ENCODE measurements at places on chromosomes 3 and 15. TPM values are rescaled to one million over a fixed set of nuclear protein-coding genes. Genes with fewer than 3 reads are reported as not detected.

Gene CKMT1A
- 1.1 TPM for total RNA-seq

GRCh38 chr3:9602620-9603019, 46.7 kb upstream of the MTMR14 start:
- DNase-seq: no peak

Gene SH3GL3
- 2.0 TPM for total RNA-seq

DNA sequence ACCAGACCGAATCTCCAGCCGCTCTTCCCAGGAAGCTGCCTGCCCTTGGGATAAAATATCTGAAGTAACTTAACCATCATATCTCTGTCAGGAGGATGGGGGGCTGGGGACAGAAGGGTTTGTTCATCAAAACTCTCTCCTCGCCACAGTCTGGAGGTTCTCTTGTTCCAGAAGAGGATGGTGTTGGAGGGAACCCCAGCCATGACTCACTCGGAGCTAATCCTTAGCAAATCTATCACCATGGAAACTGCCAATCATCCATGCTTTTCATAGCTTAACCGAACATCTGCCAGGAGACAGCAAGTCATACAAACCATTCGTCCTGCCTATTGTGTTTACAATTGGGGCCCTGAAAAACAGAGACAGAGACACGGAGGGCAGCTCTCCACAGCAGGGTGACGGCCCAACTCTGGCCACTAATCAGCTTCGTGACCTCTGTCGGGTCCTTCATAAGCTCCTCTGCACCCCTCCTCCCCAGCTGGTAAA, 73.8 kb upstream of the HEG1 start:
- peak; percentile 96 for DNase-seq

DNA sequence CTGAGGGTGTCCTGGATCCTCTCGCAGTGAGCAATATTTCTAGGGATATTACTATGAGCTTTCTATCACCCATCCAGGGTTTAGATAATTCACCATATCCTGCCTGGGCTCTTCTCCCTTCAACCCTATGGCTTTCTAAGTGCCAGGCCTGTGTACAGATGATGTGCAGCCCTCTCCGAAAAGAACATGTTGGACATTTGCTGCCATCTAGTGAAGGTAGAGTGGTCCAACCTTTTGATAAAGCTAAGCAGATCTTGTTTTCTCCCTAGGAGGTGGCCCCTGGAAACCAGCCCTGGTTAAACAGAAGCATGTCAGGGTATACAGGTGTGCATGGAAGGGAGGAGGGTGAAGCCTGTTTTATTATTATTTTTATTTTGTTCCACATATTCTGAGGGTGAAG, 27.9 kb upstream of the SCN10A start:
- DNase-seq: peak; percentile 40

DNA sequence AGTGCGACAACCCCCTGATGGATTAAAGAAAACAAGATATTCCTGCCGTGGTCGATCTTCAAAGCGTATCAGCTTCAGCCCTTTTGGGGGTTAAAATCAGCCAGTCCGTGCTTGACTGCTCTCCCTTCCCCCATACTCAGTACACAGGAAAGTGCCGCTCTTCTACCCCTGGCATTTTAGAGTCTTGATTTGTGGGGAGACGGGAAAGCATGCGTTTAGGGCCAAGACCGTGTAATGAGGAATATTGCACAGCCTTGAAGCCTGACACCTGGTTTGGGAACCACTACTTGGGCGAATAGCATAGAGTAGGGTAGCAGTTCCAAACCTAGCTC, 540 bp upstream of the EDC3 start:
- DNase-seq: no peak

DNA sequence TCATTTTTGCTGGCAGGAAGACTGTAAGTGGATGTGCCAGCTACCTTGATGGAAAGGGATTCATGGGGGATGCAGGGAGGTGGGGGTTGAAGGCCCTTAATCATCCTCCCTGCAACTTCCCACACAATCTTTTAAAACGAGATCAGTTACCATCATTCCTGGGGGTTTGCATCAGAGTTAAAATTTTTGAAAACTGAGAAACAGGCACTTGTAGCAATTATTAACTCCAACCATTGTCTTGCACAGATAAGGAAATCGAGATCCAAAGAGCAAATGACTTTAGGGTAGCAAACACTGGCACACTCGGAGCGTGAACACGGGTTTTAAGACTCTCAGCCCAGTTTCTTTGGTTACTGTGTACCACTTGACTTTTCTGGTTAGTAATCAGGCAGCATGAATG, 41.9 kb downstream of the GPD1L start:
- no peak for DNase-seq

Gene FBXO40
- total RNA-seq: not detected

DNA sequence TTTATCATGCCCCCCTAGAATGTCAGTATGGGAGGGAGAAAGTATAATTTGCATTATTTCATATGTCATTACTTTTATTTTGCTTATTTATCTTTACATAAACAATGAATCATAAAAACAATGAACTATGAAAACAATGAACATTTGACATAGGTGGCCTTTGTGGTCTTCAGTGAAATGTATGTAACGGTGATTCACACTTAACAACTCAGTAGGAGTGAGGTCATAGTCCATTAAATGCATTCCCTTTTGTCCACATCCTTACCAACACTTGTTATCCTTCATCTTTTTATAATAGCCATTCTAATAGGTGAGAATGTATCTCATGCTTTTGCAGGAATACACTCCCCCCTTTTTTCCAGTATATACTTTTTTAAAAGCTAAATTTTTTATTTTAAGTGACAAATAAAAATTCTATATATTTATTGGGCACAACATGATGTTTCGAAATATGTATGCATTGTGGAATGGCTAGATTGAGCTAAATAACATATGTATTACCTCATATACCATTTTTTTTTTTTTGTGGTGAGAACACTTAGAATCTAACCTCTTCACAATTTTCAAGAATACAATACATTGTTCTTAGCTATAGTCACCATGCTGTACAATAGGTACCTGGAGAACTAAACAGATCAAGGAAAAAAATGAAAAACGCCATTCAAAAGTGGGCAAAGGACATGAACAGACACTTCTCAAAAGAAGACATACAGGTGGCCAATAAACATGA, 189.5 kb downstream of the WDR72 start:
- DNase-seq: no peak

- no peak for DNase-seq
Observed at GRCh38 chr3:33438881-33439545, 1.2 kb downstream of the UBP1 start.

DNA sequence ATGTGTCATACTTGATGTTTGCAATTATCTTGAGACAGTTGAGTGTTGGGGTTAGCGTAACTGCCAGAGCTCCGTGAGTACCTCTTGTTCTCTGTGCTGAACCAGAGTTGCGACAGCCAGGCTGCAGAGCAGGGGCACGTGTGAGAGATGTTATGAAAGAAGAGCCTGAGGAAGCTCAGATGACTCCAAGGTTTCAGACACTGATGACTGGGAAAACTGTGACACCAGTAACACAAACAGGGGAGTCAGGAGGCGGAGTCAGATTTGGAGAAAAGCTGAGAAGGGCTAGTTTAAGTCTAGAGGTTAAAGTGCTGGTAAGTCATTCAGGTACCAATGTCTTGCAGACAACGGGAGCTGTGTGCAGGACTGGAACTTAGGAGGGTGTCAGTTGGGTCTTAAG, 45.0 kb downstream of the BLM start:
- no peak for DNase-seq

GRCh38 chr3:13007251-13007941, 65.8 kb downstream of the IQSEC1 start:
- DNase-seq: no peak

DNA sequence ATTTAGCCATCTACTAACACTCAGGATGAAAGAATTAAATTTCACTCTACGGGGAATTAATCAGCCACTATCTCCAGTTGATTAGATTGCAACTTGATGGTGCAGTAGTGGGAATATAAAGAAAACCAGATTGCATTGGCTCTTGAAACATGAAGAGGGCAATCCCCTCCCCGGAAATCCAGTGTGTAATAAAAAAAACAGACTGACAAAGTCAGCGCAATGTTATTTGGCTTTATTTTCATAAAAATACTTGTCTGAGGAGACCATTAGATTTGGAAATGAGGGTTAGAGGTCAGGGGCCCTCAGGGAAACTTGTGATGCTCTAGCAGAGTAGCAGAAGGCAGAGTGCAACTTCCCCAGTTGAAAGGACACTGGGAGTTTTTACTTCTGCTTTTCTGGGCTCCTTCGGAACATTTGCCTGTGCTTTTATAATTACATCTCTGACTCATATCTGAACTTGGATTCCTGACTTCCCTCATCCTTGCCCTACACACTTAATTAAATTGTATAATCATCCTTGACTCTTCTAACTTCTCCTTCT, 326.8 kb downstream of the TUSC7 start:
- DNase-seq: peak; percentile 3

DNA sequence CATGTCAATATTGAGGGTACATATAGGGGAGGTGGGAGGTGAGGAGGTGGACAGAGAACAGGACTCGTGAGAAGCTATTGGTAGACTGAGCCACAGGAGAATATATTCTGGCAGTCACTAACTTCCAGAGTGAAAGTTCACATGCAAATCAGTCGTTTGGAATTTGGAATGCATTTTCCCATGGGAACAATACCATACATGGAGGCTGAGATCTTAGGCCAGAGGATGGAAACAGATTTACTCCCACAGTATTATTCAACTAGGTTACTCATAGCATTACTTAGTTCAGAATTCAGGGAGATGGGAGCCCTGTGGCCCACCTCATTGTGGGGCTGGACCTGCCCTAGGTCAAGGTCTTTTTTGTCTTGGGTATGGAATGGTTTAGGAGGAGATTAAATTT, 36.4 kb upstream of the ABHD2 start:
- no peak for DNase-seq

GRCh38 chr3:149411583-149411982, 34.1 kb upstream of the TM4SF1 start:
- DNase-seq: no peak

DNA sequence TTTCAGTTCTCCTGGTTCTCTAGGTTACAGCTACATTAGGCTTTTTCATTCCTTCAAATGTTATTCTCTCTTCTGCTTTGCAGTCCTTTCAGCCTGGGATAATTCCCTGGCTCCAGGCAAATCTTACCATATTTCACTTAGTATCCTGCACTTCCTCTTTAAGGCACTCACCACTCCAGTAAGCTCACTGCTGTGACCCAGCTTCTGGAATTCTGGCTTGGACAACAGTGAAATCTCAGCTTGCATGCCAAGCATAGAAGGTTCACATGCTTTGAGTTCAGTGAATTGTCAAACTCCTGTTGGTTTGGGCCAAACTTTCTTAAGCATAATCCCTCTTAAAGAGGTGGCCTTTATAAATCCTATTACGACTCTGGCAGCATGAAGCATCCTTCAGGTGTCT, 69.4 kb downstream of the SCN10A start:
- no peak for DNase-seq

GRCh38 chr15:29283381-29283780, 13.8 kb upstream of the NSMCE3 start:
- DNase-seq: no peak

Gene GABRG3
- total RNA-seq: not detected

DNA sequence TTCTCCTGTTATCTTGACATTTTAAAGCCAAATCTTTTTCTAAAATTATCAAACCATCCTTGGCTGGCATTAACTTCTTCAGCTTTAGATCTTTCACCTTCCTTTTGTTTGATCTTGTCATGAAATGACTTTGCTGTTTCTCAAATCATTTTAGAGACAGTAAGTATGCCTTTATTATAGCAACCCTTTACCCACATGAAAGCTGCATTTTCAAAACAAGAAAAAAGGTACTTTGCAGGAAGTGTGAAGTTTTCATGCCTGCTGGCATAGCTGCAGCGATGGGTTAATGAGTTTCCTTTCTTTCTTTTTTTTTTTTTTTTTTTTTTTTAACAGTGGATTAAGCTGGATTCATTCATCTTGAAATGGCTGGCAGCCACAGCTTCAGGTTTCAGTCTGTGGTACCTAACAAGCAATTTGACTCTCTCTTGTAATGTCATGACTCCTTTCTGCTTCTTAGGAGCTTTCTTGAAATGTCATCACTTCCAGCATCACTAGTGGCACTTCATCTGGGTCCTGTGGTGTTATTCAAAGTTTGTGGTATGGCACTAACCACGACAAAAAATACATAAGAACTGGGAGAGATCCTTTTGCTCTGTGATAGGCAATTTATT, 18.8 kb downstream of the SLC25A26 start:
- DNase-seq: no peak

Gene COL6A5
- not detected for total RNA-seq

- DNase-seq: peak; percentile 92
Observed at GRCh38 chr15:37100109-37100965, at the start of gene MEIS2. Gene MEIS2 (minus strand): TSS chr15:37100549. CDS start chr15:37099466, 1,083 bp downstream.

Gene MYRIP
- not detected for total RNA-seq

- DNase-seq: no peak
Observed at GRCh38 chr15:80982205-80982604, 7.4 kb downstream of the MESD start.

GRCh38 chr3:48759071-48759470, 42.0 kb upstream of the IP6K2 start:
- no peak for DNase-seq

DNA sequence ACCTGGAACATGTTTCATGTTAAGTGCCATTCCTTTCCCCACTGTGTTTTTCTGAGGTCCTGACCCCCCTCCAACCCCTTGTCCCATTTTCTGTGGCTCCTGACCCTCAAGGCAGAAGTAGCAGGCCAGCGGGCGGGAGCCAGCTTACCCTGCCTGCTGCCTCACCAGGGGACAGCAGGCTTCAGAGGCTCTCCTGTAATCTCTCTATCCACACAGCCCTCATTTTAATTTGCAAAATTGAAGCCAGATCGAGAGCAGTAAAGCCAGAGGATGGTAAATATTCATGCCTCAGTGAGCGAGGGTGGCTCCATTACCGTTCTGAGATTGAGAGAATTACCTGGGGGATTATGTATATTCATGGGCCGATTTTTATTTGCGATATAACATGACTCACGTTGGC, 147.6 kb downstream of the DNAJB8 start:
- DNase-seq: no peak

GRCh38 chr3:117572786-117573185, 863.2 kb downstream of the TUSC7 start:
- DNase-seq: no peak

- DNase-seq: no peak
Observed at GRCh38 chr3:6396631-6397030, 464.3 kb upstream of the GRM7 start.

GRCh38 chr3:174862101-174862500, 3.0 kb downstream of the NAALADL2 start:
- peak; percentile 64 for DNase-seq

GRCh38 chr3:179743913-179744312, 91.1 kb downstream of the USP13 start:
- no peak for DNase-seq

GRCh38 chr3:194139071-194139813, 3.3 kb downstream of the HES1 start:
- peak; percentile 80 for DNase-seq
